Smooth muscle cell of trachea (primary cell): ENCODE measurements at places on chromosomes 3 and 15. TPM values are rescaled to one million over a fixed set of nuclear protein-coding genes. Genes with fewer than 3 reads are reported as not detected.

Gene XXYLT1
- total RNA-seq = 17.0 and 18.9 TPM in 2 replicates

Gene CEMIP
- total RNA-seq = 111 and 613 TPM in 2 replicates

Gene HGD
- 0.17 and 0.29 TPM in 2 replicates for total RNA-seq

Gene NEK10
- total RNA-seq = 38.5 and 54.3 TPM in 2 replicates

Gene MINAR1
- 0.44 and 0.83 TPM in 2 replicates for total RNA-seq

Gene CBLB
- total RNA-seq = 26.0 and 32.4 TPM in 2 replicates

Gene LRRC58
- total RNA-seq = 25.3 and 32.6 TPM in 2 replicates

Gene PLAAT1
- not detected in 2 replicates for total RNA-seq

Gene GP5
- 0.17 TPM in 1 of 2 replicates, not detected in the other for total RNA-seq

Gene PAK6
- under 0.01 and 0.29 TPM in 2 replicates for total RNA-seq

Gene DCLK3
- total RNA-seq = not detected in 2 replicates

Gene SNURF
- total RNA-seq = 14.0 and 17.2 TPM in 2 replicates

Gene PYGO1
- total RNA-seq = 9.0 and 11.2 TPM in 2 replicates

Gene HTR3E
- not detected in 2 replicates for total RNA-seq

Gene NPAP1
- not detected in 2 replicates for total RNA-seq

Gene HRG
- not detected in 2 replicates for total RNA-seq

Gene CHST13
- total RNA-seq = 0.15 and 0.17 TPM in 2 replicates

Gene NDN
- 59.6 and 132 TPM in 2 replicates for total RNA-seq

Gene NAALADL2
- 19.2 and 19.7 TPM in 2 replicates for total RNA-seq

Gene SLC22A14
- total RNA-seq = 0.15 TPM in 1 of 2 replicates, not detected in the other

Gene MKRN3
- 1.3 and 3.0 TPM in 2 replicates for total RNA-seq

Gene IQCH
- total RNA-seq = 4.5 and 8.7 TPM in 2 replicates

Gene ACTL6A
- 41.5 and 86.0 TPM in 2 replicates for total RNA-seq

Gene TTC23
- 30.6 and 35.6 TPM in 2 replicates for total RNA-seq

Gene GOLGA6L4
- total RNA-seq = 1.2 and 3.6 TPM in 2 replicates

Gene BAHD1
- total RNA-seq = 7.3 and 9.6 TPM in 2 replicates

Gene RETNLB
- not detected in 2 replicates for total RNA-seq

Gene CLDN18
- under 0.01 TPM in 1 of 2 replicates, not detected in the other for total RNA-seq

Gene TMEM39A
- 59.1 and 83.2 TPM in 2 replicates for total RNA-seq

Gene LDHAL6B
- not detected in 2 replicates for total RNA-seq

Gene ZDHHC23
- 0.66 and 0.73 TPM in 2 replicates for total RNA-seq

Gene LEKR1
- 0.50 and 5.1 TPM in 2 replicates for total RNA-seq

Gene SNTN
- total RNA-seq = not detected in 2 replicates

Gene SUSD5
- total RNA-seq = 1.6 and 2.5 TPM in 2 replicates

Gene KLF15
- 3.2 and 4.1 TPM in 2 replicates for total RNA-seq

Gene CLDN11
- total RNA-seq = 211 and 779 TPM in 2 replicates

Gene DLL4
- 0.17 and 0.73 TPM in 2 replicates for total RNA-seq

Gene CYP8B1
- total RNA-seq = not detected in 2 replicates

Gene ITIH1
- not detected in 2 replicates for total RNA-seq

Gene KLHL18
- total RNA-seq = 11.5 and 26.0 TPM in 2 replicates

Gene SLC24A1
- total RNA-seq = 5.3 and 8.0 TPM in 2 replicates

Gene SH2D7
- under 0.01 TPM in 1 of 2 replicates, not detected in the other for total RNA-seq

Gene BTLA
- total RNA-seq = under 0.01 TPM in 1 of 2 replicates, not detected in the other

Gene CHL1
- total RNA-seq = 3.3 and 8.9 TPM in 2 replicates

Gene RTP3
- total RNA-seq = not detected in 2 replicates

Gene SNX22
- 0.50 and 0.58 TPM in 2 replicates for total RNA-seq
